ENCODE measurements at places on chromosomes 16 and 17.
A peak's percentile ranks its signal among the peaks of the same experiment; 100 is the strongest.

GRCh38 chr16:5056352-5056751 lies 9.4 kb downstream of the C16orf89 start:
- DNase-seq = no peak

DNA sequence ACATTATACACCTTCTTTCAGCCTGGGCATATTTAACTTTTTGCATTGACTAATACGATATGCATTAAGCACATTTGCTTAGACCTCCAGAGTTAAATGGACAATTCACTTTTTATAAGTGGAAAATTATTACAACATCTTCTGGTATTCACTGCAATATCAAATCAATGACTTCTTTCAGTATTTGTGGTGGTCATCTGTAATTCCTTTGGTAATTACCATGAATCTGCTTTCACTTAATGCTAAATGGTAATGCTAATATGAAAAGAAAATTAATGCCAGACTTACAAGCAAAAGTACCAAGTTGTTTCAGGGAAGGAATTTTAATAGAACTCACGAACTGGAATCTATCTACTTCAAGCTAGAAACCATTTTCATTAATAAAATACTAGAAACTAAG lies 6.4 kb downstream of the GPATCH8 start:
- no peak for DNase-seq

DNA sequence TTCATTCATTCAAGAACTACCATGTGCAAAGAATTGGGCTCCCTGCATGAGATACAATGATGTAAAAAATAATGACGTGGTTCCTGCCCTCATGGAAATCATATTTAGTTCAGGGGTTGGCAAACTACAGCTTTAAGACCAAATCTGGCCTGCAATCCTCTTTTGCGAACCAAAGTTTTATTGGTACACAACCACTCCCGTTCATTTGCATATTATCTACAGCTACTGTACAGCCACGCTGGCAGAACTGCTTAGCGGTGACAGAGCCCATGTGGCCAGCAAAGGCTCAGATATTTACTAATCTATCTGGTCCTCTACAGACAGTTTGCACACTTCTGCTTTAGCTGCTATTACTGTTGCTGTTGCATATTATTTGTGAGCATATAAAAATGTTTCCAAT lies 167.7 kb downstream of the XYLT1 start:
- no peak for DNase-seq

GRCh38 chr17:40645943-40646342 lies 1.7 kb downstream of the SMARCE1 start:
- DNase-seq = no peak

- DNase-seq = no peak
Observed at GRCh38 chr17:66620528-66620927, 214.4 kb upstream of the CACNG5 start.

GRCh38 chr16:56356276-56357240 lies 68.8 kb downstream of the AMFR start:
- peak; percentile 53 for DNase-seq

GRCh38 chr17:29021226-29021625 lies 15.4 kb upstream of the SEZ6 start:
- DNase-seq = no peak

GRCh38 chr17:82343560-82343959 lies 10.0 kb upstream of the SECTM1 start:
- DNase-seq = no peak

- DNase-seq = no peak
Observed at GRCh38 chr17:72700226-72700625, 392.3 kb downstream of the SLC39A11 start.

DNA sequence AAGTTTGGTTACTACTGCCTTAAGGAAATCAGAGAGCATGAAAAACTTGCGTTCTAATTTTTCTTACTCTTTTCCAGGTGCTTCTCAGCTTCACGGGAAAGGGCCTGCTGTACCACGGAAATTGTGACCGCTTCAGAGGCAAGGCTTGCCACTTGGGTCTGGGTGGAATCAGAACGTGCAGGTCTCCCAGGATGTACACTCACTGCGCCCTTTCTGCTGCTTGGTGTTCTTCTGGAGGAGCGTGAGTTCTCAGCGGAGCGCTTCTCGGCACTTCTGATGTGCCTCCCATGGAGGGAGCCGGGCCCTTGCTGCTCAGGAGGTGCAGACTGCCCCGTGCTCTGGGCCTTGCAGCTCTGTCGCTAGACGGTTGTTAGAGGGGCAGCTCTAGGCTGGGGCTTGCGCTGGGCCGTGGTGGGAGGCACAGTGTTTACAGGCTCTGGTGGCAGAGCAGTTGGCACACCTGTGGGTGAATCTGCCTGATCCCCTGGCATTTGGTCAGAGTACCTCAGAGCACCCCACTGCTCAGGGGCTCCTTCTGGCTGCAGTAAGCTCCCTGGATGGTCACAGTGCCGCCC lies 32.8 kb downstream of the UBN1 start:
- no peak for DNase-seq

- DNase-seq = no peak
Observed at GRCh38 chr17:601244-601925, 113.3 kb downstream of the VPS53 start.

DNA sequence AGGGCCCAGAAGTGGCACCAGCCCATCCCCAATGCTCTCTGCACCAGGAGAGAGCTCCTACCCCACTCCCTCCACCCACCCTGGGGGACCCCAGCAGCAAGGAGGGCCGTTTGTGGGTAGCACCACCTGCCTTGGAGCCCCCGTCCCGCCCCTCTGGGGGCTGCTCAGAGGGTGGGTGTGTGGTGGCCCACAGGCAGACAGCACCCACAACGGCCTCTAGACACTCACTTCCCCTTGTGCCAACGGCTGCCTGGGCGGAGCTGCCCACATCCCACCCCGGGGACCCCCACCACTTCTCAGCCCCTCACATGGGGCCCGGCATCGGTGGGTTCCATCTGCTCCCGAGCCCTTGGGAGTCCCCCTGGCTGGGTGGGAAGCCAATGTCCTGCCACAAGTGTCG lies 33.3 kb downstream of the BAHCC1 start:
- DNase-seq = no peak

DNA sequence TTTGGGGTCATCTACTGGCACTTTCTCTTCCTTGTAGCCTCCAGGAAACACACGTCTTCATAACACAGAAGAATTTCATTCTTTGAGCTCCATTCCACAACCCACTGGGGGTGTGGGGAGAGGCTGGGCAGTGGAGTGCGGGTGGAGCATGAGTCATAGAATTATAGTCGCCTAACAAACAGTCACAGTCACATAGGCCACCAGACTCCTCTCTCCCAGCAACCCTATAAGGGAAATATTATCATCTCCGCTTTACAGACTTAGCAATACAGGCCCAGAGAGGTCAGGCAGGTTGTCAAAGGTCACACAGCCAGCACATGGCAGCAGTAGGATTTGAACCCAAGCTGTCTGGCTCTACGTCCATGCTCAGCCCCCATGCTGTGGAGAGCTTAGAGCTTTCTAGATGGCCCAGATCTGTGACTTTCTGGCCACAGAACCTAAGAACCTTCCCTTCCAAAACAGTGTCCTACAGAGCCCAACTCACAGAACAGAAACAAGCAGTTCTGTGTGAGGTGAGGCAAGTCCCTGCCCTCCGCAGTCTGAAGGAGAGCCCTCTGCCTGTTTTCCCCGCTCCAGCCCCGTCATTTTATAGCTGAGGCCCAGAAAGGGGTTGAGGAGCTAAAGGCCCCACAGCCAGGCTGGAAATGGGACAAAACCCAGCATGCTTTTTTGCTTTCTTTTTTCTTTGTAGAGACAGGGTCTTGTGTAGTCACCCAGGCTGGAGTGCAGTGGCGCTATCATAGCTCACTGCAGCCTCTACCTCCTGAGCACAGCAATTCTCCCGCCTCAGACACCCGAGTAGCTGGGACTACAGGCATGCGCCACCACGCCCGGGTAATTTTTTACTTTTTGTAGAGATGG lies 10.7 kb upstream of the LITAF start:
- no peak for DNase-seq

Measured in NCI-H510A treated with DMSO at 0.1 percent for 48 hours (cell line).